CD4-positive, alpha-beta T cell treated with Interleukin-21 for 1 hour (primary cell): ENCODE measurements at places on chromosomes 5 and 9.

GRCh38 chr5:171342362-171343111 is 33.5 kb downstream of the TLX3 start:
- peak; percentile 45 for DNase-seq

GRCh38 chr5:107436201-107436600 is 234.5 kb downstream of the EFNA5 start:
- no peak for DNase-seq

DNA sequence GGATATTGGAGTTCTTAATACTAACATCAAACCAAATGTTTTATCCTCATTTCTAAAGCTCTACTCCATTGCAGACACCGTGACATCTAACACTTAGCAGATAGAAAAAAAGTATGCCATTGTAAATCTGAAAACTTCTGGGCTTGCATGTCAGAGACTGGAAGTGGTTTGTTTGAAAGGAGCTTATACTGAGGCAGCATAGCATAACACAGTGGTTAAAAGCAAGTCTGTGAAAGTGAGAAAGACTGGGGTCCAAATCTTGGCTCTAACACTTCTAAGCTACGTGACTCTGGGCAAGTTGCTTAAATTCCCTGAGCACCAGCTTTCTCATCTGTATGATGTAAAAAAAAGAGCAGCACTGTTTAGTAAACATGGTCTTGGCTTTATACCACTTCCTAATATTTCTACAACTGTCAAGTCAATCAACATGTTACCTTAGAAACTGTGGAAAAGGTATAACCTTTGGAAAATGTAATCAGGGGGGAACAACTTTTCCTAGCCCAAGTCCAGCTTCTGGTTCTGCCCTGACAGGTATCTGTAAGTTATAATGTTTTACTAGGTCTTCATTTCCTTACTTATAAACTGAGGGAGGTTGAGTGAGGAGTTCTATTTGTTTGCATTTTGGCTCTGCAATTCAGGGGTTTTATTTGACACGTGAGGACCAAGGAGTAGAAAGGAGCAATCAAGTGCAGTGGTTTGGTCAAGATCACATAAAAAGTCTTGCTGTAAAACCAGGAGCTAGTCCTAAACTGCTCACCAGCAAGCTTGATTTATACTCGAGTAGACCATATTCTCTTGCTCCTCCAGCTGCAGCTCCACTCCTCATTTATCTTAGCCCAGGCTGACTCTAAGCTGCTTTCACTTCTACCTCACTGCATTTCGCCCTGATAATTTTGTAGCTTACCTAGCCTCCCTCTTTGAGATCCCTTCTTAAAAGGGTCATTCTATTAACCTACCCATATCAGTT is 541.0 kb downstream of the RAB3C start:
- DNase-seq = peak; percentile 55

DNA sequence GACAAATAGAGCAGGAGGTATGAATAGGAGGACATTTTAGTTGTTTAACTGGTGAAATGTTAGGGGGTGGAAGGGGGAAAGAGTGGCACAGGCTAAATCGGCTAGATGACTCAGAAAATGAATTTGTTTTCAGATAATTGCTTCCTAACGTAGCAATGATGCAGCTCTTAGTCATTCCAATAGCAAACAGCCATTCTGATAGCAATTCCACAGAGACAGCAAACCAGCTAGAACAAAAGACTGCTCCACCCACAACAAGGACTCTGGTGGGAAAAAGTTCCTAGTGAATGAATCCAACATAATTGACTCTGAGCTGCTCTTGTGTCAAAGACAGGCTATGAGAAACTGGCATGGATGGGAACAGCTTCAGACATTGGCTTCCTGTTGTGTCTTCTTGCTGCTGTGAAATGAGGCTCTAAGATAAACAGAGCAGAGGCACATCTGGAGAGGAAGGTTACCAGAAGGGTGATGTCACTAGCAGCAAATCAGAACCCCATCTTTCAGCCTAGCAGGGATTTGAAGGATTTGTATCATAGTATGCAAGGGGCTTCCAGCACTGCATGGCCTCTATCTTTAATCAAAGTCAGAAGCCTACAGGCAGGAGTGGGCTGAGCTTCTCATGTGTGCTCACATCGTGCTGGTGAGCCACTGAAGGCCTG is 28.1 kb upstream of the F2RL1 start:
- DNase-seq = peak; percentile 14

DNA sequence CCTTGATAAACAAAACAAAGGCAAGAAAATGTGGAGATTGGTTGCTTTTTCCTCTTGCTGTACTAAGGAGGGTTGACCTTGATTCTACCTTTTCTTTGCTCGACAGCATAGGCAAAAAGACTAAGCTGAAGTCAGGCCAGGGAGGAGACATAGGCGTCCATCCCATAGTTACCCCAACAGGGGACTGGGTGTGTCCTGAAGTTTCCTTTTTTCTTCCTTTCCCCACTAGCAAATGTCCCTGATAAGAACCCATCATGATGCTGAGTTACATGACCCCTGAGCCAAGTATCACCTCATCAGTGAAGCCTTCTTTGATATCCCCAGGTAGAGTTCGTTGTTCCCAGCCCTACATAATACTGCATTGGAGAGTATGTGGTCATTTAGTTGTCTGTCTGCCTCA is 9.9 kb upstream of the SHROOM1 start:
- no peak for DNase-seq

DNA sequence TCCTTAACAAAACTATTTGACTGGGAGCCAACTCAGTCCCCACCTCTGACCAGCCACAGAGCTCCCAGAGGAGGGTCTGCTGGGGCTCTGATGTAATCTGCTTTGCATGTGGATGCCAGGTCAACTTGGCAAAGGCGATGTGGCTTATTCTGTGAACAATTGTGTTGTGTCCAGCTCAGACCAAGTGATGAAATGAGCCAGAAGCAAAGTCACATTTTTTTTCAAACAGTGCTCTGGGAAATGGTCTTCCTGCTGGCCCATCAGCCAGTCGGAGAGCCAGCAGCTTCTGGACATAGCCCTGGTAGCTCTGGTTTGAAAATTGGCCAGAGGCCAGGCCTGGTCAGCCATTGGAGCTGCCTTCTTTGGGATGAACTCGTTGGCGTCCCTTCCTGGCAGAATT is 86.5 kb downstream of the ANGPTL2 start:
- no peak for DNase-seq

GRCh38 chr5:34717426-34718327 is 61.5 kb downstream of the RAI14 start:
- DNase-seq = no peak

DNA sequence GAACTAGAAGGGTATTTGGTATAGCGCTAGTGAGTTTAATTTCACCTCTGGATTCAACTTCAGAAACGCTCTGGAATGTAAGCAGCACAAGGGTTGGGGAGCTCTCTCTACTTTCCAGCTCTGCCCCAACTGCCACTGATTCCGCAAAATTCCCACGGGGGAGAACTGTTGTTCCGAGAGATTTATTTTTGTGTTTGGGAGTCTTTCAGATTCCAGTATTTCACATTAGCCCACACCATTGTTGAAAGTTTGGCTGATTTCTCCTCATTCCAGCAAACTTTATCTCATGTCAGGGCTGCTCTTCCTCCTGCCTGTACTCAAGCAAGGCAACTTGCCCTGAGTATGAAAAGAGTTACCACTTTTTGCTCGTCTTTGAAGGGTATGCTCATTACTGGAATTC is 198.5 kb upstream of the EGFLAM start:
- no peak for DNase-seq

GRCh38 chr9:14209399-14210345 is 104.3 kb downstream of the NFIB start:
- DNase-seq = no peak

DNA sequence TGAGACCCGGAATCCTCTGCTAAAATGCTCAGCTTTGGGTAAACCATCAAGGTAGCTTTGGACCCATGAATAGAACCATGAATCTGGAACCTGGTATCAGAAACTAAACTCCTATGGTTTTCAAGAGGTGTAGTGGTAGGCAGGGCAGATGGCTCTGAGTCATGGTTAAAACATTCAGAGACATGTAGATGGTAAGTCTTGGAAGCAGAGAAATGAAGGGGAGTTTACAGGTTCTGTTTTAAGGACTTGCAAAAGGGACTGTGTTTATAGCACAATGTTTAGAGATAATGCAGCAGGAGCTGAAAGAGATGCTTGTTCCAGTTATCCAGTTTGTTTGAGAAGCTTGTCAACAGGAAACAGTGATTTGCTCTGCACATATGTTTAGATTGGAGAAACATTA is 36.0 kb upstream of the FBN2 start:
- no peak for DNase-seq

- DNase-seq = no peak
Observed at GRCh38 chr9:116193636-116194035, 40.0 kb downstream of the PAPPA start.

DNA sequence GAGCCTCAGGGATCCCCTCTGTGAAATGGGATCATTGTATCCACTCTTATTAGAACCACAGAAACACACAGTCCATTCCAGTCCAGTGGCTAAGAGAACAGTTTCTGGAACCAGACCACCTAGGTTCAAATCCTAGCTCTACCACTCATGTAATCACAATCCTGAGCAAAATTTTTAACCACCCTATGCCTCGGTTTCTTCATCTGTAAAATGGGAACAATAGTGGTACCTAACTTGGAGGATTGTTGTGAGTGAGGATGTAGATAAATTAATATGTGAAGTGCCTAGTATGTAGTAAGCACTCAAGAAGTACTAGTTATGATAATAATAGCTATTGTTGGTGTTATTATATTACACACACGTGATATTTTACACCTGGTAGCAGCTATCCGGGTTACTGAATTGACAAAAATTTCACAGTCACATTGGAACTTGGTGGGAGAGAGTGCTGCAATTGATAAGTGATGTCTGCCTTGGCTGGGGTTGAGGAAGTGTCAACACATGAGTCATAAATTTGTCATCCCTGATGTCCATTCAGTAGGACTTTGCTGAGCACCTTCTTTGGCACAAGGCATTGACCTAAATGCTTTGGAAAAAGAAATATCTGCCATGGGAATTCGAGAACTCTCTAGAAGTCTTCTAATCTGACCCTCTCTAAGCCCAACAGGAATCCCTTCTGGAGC is 68.4 kb downstream of the COL27A1 start:
- DNase-seq = no peak

GRCh38 chr5:143147902-143148301 is 255.6 kb downstream of the NR3C1 start:
- DNase-seq = no peak

DNA sequence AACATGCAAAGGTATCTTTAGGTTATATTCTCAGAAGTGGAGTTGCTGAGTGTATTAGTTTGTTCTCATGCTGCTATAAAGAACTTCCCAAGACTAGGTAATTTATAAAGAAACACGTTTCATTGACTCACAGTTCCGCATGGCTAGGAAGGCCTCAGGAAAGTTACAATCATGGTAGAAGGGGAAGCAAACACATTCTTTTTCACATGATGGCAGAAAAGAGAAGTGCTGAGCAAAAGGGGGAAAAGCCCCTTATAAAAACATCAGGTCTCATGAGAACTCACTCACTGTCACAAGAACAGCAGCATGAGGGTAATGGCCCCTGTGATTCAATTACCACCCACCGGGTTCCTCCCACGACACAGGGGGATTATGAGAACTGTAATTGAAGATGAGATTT is 163.6 kb upstream of the PRLR start:
- no peak for DNase-seq

DNA sequence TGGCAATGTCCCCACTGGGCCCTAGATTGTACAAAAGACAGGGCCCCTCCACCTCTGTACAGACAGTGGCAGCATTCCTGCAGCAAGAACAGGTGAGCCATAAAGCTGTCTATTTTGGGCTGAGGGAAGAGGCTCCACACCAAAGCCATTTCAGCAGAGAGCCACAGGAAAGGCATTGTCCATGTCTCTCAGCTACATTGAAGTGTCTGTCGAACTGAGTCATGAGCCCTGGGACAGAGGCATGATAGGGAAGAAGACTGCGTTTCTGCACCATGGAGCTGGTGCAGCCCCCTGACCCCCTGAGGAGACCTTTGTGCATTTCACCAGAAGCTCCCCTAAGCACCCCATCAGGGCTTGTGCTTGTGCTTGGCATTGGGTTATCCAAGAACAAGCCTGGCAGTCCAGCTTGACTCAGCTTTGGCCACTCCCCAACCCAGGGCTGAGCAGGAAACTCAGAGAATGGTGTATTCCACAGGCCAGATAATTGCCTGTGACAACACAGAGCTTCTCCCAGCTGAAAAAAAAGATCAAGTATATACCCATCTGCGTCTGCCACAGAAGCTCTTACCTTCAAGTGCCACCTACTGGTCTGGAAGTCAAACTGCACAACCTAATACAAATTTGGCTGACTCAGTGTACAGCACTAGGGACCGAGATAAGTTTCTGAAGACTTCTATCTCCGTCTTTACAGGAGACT is 5.9 kb upstream of the FRMD3 start:
- DNase-seq = peak; percentile 12

GRCh38 chr9:135100241-135100681 is 12.8 kb downstream of the OLFM1 start:
- no peak for DNase-seq

- DNase-seq = no peak
Observed at GRCh38 chr9:17777465-17777864, 198.6 kb downstream of the SH3GL2 start.

DNA sequence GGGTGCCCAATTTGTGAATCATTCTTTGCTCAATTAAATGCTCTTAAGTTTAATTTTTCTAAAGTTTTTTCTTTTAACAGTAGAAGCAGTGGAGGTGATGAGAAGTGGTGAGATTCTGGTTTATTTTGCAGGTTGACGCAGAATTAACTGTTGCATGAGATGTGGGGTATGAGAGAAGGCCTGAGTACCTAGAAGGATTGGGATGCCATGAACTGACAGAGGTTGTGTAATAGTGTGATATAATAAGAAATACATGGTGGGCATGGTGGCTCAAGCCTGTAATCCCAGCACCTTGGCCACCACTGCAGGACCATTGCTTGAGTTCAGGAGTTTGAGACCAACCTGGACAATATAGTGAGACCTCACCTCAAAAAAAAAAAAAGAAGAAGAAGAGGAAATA is 8.4 kb upstream of the SH3TC2 start:
- DNase-seq = no peak

- DNase-seq = no peak
Observed at GRCh38 chr5:8446179-8446578, 577.2 kb downstream of the MTRR start.

DNA sequence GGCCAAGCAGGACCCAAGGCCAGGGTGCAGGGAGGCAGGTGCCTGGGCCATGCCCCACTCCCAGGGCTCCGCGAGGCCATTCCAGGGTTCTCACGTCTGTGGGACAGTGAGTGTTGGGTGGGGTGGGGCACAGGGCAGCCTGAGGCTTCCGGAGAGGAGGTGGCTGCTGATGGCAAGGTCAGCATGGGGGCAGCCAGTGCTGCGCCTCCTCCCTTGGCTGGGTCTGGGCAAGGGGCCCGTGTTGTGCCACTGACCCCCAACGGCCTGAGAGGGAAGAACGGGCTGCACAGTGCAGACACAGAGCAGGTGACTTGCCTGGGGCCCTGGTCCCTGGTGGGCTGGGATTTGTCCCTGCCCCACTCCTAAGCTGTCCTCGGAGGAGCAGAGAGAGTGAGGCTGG is 82.1 kb downstream of the RXRA start:
- no peak for DNase-seq

GRCh38 chr9:129559506-129559881 is 61.4 kb downstream of the C9orf50 start:
- DNase-seq = no peak

GRCh38 chr9:90965226-90966030 is 163.8 kb downstream of the SYK start:
- DNase-seq = no peak

GRCh38 chr5:149728303-149728702 is 1.8 kb upstream of the PPARGC1B start:
- no peak for DNase-seq
